Activated CD8-positive, alpha-beta memory T cell treated with anti-CD3 and anti-CD28 coated beads, Interleukin-2, amount 50 U/mL, for 48 hours (primary cell): ENCODE measurements at places on chromosomes 4 and X.

DNA sequence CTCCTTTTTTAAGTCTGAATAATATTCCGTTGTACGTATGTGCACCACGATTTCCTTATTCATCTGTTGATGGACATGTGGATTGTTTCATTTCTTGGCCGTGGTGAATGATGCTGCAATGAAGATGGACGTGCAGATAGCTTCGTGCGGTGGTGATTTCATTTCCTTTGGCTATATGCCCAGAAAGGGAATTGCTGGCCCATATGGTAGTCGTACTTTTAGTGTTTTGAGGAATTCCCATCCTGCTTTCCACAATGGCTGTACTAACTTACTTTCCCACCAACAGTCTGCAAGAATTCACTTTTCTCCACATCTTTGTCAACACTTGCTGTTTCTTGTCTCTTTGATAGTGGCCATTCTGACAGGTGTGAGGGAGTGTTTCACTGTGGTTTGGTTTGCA lies 12.8 kb downstream of the ZFP42 start:
- no peak for DNase-seq

DNA sequence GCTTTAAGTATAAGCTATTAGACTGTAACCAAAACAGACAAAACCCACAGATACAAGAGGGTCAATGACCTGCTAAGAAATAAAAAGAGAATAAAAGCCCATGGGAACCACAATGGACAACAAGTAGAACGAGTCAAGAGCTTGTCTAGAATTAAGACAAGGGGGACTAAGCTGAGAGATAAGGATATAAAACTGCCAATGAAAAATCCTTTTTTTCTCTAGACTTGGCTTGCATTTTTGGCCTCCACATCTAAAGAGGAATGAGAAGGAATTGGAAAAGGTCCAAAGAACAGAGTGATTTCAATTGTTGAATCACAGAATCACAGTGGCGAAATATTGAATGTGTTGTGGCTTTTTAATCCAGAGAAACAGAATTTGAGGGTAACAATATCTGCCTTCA lies 135.7 kb downstream of the QDPR start:
- no peak for DNase-seq

GRCh38 chr4:171235521-171235920 lies 577.7 kb upstream of the GALNTL6 start:
- DNase-seq = no peak

- DNase-seq = no peak
These were observed 151.4 kb upstream of the STX18 start for GRCh38 chr4:4693258-4693657.

DNA sequence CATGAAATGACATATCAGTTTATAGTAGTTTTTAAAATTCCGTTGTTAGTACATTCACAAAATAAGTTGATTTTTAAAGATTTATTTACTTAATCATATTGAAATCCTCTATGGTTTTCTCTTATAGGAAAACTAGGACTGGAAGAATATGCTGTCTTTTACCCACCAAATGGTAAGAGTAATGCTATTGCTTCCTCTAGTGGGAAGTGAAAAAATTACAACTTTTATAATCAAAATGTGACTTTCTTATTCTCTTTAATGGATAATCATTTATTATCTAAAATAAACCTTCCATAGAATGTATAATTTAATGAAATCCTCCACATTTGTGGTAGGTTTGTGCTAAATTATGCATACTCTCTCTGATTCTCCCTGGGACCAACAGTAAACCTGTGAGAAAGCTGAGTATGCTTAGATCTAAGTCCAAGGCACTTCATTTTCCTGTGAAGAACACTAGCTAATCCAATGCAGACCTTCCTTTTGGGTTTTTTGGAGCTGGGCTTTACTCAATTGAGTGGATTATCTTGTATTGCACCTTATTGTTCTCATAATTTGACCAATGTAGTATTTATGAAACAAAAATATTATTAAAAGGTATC lies 136.2 kb downstream of the TBC1D19 start:
- DNase-seq = no peak

DNA sequence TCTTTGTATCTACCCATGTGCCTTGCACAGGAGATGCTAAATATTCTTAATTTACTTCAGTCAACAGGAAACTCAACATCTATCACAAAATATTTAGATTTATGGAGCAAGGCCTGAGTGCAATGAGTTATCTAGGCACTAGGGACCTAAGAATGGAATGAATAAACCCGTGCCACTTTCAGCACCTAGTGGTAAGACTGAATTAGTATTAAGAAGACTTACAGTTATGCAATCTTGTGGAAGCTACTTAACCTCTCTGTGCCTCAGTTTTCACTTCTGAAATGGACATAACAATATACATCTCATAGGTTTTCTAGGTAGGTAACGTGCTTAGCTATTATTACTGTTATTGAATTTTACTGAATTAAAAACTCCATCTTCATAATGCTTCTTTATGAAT lies 144.6 kb upstream of the MAP3K15 start:
- DNase-seq = no peak

GRCh38 chr4:1534095-1534872 lies 128.0 kb upstream of the NKX1-1 start:
- no peak for DNase-seq

DNA sequence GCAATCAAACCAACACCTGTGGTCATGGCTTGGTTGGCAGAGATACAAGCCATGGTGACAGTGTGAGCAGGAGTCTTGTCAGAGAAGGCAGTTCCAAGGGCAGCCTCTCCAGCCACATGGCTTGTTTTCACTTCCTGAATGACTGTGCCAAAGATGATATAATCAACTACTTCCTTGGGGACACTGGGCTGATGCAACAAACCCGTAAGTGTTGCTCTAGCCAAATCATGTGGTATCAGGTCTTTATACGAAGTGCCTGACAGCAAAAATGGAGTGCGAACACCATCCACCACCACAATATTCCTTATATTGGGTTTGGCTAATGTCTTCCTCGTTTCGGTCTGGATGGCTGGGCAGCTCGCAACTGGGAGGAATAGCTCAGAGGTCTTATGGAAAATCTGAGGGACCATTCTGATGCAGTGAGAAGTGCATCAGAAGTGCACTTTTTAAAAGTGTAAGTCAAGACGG lies 922.0 kb downstream of the NLGN4X start:
- DNase-seq = no peak

DNA sequence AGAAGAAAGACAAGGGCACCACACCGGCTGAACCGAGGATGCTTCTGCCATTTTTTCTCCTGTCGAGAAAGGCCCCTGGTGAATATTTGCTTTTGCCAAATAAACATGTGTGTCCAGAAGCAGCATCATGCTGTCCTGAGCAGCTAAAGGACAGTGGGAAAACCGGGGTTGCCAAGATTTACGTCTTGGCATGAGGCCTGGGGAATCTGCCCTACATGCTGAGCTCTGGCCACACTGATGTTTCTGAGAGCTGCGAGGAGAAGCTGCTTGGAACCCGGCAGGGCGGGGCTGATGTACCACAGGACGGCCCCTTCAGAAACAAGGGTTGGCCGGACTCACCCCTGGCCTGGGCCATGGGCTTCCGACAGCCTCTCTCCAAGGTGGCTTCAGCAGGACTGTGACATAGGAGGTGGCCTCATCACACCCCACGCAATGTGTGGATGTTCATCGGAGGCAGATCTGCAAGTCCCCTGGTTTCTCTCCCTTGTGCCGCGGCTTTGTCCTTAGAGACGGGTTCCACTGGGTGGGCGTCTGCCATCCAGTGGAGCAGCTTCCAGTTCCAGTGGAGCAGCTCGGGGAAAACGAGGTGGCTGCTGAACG lies 42.2 kb upstream of the SORCS2 start:
- no peak for DNase-seq

DNA sequence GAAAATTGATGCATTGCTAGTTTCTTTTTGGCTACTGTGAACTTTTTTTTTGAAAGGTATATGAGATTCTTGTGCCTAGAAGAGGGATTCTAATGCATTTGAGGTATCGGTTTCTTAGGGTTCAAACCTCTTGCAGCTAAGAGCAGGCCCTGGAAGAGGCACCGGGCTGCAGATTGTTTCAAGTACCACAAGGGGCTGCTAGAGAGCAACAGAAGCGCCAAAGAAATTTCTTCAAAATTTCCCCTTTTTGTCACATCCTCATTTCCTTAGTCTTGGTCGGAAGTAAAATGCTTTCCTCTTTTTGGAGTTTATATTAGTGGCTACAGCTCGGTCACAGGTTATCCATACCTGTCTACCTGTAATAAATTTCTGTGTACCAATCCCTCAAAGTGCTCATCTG lies 89.8 kb downstream of the PDGFRA start:
- DNase-seq = no peak

GRCh38 chrX:44105228-44105913 lies 132.2 kb upstream of the NDP start:
- no peak for DNase-seq

DNA sequence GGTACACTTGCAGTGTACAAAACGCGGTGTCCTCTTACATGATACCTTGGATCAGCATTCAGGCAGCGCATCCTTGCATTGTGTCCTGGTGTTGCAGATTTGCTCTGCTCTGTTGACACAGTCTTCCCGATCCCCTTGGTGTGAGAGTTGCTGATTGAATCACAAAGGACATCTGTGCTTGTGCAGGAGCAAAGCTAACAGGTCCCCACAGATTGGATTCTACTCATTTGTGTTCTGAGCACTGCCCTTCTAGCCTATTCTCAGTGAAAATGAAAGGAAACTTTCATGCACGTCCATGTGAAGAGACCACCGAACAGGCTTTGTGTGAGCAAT lies 171.4 kb downstream of the FRMPD4 start:
- DNase-seq = no peak

DNA sequence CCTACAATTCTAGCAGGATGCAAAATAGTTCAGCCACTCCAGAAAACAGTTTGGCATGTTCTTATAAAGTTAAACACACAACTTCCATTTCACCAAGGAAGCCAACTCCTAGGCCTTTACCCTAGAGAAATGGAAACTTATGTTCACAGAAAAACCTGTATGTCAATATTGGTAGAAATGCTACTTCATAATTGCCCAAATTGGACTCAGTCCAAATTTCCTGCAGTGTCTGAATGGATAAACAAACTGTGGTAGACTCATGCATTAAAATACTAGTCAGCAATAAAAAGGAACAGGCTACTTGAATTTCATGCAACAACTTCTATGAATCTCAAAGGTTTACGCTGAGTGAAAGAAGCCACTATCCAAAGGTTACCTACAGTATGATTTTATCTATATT lies 1738.8 kb upstream of the IGFBP7 start:
- DNase-seq = no peak

DNA sequence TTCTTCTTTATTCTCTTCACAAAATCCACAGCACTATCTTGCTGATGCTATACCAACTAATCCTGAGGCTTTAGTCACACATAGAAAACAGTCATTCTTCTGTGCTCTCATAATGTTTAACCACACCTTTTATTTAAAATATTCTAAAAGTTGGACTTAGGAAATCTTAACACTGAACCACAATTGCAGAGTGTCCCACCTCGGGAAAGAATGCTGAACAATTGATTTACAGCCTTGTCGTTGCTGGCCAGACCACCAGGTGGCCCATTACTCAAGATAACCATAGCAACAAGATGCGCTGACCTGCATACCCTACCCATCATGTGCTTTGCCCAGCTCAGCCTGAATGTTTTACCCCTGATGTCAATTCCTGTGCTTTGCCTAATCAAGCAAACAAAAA lies 100.8 kb downstream of the ARSJ start:
- DNase-seq = no peak

- no peak for DNase-seq
These were observed 79.7 kb upstream of the USP9X start for GRCh38 chrX:41005445-41005992.

DNA sequence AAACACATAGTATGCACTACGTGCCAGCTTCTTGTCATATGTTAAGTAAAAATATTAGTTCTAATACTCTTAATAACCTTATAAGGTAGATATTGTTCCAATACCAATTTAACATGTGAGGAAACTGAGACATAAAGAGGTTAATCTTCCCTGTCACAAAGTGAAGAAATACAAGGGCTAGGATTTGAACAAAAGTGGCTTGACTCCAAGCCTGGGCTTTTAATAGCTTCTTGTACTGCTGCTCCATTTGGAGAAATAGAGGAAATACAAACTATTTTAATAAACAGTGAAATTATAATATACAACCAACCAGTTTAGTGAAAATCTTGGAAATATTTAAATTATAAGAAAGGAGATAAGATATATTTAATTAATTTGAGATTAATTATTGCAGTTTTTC lies 33.2 kb downstream of the TLL1 start:
- no peak for DNase-seq

DNA sequence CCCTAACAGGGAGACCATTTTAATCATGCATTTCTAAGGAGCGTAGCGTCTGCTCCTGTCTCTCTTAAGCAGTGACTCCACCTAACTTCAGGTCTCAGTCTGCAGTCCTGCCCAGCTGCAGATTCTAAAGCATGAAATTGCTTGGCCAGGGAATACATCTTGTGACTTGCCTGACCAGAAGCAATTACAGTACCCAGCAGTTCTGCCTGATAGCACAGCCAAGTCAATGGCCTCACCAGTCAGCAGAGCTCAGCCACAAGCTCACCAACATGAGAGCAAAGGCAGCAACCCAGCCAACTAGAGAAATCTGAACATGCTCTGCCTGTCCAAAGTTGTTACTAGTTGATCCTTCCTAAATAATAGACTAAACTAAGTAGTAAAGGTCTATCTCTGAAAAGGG lies 2011.9 kb upstream of the PCDH10 start:
- DNase-seq = no peak

- no peak for DNase-seq
These were observed 183.5 kb upstream of the GALNTL6 start for GRCh38 chr4:171629737-171630136.

DNA sequence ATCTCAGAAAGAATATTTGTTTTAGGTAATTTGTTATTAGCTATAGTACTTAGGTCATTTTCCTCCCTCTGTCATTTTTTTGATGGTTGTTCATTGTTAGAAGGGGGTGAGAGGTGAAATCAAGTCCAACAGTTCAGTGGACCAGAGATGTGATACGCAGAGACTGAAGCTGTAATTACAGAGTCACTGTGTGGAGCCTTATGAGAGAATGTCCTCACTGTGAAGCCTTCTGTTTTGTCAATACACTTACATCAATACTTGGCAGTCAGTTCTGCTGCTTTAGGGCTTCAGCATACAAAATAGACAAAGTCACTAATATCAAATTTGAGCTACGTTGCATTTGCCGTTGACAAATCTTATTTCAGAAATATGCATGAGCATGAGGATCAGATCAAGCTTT lies 692.5 kb downstream of the C4orf33 start:
- no peak for DNase-seq

- no peak for DNase-seq
These were observed 1060.2 kb downstream of the TECRL start for GRCh38 chr4:63348735-63349673.

- no peak for DNase-seq
These were observed 324.1 kb upstream of the DIPK2B start for GRCh38 chrX:45524805-45525204.

GRCh38 chr4:19416146-19416545 lies 835.6 kb upstream of the SLIT2 start:
- DNase-seq = no peak

DNA sequence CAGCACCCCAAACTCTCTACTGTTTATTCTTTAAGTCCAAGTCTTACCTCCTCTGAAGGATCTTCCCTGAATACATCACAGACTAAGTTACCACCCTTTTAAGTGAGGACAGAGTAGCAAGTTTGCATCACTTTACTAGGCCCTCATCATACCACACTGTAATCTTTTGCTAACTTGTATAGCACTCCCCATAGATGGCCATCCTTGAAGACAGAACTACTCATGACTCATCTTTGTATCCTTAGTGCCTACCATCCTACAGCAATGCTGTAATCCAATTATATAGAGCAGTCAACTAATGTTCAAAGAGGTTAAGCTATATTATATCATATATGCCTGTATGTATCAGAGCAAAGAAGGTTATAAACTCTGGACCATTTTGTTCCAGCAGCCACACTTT lies 101.4 kb downstream of the ADAMTS3 start:
- no peak for DNase-seq

- DNase-seq = no peak
These were observed 309.4 kb downstream of the ANTXR2 start for GRCh38 chr4:79763486-79764075.
